ENCODE measurements at places on chromosomes 7 and 10. TPM values are rescaled to one million over a fixed set of nuclear protein-coding genes. Genes with fewer than 3 reads are reported as not detected.
A peak's percentile ranks its signal among the peaks of the same experiment; 100 is the strongest.

HHEX gene
- not detected for total RNA-seq

RARRES2 gene
- 19.4 TPM for total RNA-seq

GPER1 gene
- 13.7 TPM for total RNA-seq

- peaks cover 4% of the 10 kb centered on the region for H3K36me3 ChIP-seq
- H3K4me3 ChIP-seq, result peak overlapping the region; percentile 100
- H3K27me3 ChIP-seq, result no peaks in the 10 kb centered on the region
- peak overlapping the region; percentile 41 for H3K27ac ChIP-seq
- peaks cover 37% of the 10 kb centered on the region for H3K4me1 ChIP-seq
- DNase-seq, result peak; percentile 60
Observed at GRCh38 chr7:128742206-128742605, 3.0 kb downstream of the CALU start.

DNA sequence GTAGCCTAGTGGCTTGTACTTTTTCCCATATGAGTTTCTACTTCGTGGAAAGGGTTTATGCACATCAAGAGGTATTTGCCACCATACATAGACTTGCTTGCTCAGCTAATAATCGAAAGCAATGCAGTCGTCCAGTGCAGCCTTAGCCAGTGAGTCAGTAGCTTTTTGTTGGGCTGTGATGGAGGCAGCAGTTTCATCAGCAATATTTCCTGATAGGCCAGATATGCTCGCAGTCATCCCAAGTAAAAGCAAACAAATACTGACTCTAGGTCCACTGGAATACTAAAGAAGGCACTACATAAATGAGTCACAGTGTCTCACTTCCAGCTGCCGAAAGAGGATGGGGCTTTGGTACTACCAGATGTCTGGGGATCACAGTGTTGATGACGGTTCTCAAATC is 2.1 kb upstream of the BNIP3 start:
- DNase-seq, result peak; percentile 88
- peaks cover 17% of the 10 kb centered on the region for H3K4me1 ChIP-seq
- H3K36me3 ChIP-seq, result no peaks in the 10 kb centered on the region
- H3K4me3 ChIP-seq, result no peak overlapping the region
- no peak overlapping the region for H3K27ac ChIP-seq
- no peaks in the 10 kb centered on the region for H3K27me3 ChIP-seq

- H3K4me3 ChIP-seq, result no peak overlapping the region
- H3K27ac ChIP-seq, result no peak overlapping the region
- no peaks in the 10 kb centered on the region for H3K4me1 ChIP-seq
- H3K27me3 ChIP-seq, result peaks cover 44% of the 10 kb centered on the region
- DNase-seq, result no peak
Observed at GRCh38 chr10:100791369-100792058, 46.1 kb downstream of the PAX2 start.

DNA sequence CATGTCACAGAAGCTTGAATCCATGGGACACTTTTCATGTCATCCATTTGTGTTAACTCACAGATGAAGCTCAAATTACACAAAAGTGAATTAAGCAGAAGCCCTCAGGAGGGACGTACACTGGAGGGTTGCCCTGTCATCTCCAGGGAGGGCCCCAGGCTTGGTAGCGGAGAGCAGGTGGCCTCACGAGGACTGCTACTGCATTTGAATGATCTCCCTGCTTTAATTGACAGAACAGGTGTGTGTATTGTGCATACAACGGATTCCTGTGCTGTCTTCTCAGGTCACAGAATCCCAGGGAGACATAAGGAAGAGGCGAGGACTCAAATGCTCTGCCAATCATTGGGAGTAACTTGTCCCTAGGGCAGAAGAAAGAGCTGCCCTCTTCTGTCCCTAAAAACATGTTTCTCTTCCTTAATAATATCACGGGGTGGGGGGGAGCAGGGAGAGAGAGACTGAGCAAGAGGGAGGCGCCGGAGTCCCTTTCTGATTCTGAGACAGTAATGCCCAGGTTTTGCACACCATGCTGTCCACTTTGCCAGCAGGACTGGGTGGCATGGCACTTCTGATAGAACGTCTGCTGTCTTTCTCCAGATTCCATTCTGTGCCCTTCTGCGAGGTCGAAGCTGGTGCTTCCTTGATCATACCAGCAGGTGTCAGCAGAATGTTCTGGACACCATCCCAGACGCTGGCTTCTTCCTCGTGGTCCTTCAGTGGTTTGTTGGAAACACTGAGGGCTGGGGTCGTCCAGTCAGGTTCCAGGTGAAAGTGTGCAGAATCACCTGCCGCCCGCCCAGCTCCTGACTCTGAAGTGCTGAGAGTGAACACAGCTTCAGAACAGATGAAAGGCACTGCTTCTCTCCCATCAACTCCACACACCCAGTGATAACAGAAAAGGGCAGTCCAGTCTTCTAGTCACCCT is 26.2 kb upstream of the RASGEF1A start:
- H3K27me3 ChIP-seq, result peaks cover 12% of the 10 kb centered on the region
- H3K27ac ChIP-seq, result no peak overlapping the region
- H3K36me3 ChIP-seq, result no peaks in the 10 kb centered on the region
- DNase-seq, result peak; percentile 14
- no peak overlapping the region for H3K4me3 ChIP-seq
- no peaks in the 10 kb centered on the region for H3K4me1 ChIP-seq

DNA sequence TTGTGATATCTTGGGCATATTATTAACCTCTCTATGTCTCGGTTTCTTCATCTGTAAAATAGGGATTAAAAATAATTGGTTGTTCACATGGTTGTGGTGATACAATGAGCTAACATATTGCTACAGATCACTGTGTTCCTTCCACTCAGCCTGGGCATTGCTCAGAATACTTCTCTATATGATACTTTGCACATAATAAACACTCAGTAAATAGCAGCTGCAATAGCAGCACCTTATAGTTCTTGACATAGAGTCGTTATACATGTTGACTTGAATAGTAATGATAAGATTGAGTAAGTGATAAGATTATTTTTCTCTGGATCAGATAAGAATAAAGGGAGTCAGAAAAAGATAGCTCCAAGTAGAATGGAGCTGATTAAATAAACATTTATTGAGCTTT is 42.3 kb downstream of the PTTG1IP2 start:
- no peak overlapping the region for H3K4me3 ChIP-seq
- DNase-seq, result no peak
- H3K27ac ChIP-seq, result no peak overlapping the region
- no peaks in the 10 kb centered on the region for H3K36me3 ChIP-seq
- no peaks in the 10 kb centered on the region for H3K4me1 ChIP-seq
